Stimulated activated CD8-positive, alpha-beta memory T cell treated with anti-CD3 and anti-CD28 coated beads, Interleukin-7, amount 100 ng/mL, for 1 hour (primary cell): ENCODE measurements at places on chromosomes 1 and 21.

GRCh38 chr21:17466166-17466565 is 46.7 kb upstream of the CXADR start:
- DNase-seq = no peak

GRCh38 chr1:37606481-37607263 is 10.9 kb upstream of the GNL2 start:
- DNase-seq = no peak

DNA sequence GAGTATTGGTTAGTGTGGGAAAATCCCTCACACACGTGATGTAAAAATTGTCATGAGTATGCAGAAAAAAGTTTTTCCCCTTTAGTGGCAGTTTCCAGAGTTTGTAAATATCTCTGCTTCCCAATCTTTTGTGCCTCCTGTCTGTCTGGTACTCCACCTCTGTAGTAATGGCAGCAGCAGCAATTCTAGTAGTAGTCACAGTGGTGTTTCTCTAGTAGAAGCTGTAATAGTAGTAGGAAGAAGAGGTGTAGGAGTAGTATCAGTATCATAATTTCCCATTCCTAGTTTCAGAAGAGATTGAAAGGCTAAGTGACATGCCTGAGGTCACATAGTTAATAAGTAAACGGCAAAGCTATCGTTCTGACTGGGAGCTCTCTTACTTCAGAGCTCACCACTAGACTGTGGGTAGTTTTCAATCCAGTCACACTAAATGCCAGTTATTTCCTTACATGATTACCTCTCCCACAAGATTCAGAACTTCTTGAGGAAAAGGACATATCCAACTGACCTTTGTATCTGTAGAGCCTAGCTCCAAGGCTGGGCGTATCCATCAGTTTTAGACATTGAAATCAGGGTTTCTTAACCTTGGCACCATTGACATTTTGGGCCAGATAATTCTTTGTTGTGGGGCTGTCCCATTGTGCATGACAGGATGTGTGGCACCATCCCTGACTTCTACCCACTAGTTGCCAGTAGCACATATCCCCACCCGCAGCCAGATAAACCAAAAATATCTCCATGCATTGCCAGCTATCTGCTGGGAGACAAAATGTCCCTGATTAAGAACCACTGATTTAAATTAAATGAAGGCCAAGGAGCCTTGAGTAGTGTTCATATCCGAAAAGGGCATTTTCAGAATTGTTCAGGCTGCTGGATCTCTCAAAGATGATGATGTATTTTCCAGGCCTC is 135.9 kb downstream of the FGGY start:
- no peak for DNase-seq

DNA sequence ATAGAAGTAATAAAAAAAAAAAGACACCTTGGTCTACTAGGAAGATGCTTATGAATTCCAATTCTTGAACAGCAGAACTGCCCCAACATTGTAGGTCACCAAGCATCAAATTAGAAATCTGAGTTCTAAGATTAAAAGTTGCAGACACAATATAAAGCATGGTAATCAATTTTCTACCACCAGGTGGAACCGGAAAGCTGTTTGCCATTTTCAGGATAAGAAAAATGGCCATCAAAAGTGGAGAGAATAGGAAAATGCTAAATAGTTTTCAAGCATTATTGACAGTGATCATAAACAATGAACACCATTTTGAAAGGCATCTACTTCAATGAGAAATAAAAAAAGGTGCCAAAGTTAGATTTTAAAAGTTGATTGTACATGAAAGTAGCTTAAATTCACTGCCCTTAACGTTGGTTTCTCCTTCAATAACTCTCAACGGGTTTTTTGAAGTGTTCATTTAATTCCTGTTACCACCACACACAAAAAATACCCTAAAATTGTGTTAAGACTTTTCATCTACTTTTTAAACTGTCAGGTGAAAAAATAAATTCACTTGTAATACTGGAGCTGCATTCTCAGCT is 252.9 kb downstream of the KCNT2 start:
- DNase-seq = no peak

GRCh38 chr1:170077926-170078325 is 3.4 kb upstream of the KIFAP3 start:
- no peak for DNase-seq

DNA sequence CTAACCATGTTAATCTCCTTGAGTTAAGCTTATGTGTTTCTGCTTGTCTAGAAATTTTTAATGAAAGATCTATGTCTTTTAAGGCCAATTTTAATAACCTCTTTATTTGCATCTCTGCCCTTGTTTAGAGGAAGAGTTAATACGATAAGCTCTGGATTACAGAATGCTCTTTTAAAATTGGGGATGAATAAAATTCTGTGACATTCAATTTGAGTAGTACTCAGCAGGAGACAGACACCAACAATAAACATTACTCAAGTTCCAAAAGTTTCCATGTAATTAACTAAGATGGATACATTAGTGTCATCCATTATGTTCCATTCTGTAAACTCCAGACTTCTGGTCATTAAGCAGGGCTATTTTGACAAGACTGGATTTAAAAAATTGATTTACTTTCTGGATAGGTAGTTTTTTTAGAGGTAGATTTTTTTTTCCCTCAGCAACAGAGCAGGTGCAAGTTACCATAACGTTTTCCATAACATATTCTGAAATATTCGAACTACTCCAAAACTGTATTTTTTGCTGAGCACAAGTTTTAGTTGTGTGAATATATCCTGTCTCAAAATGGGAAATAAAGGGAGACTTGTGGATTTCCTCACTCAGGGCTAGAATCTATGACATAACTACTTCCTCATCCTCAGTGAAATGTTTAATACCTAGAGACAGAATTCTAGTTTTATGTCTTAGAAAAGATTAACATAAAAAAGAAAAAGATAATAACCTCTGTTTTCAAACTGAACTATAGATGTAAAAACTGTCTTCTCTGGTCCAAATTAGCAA is 221.7 kb downstream of the NEGR1 start:
- DNase-seq = no peak
